Left ventricle myocardium inferior (tissue), 1 donor: ENCODE measurements at places on chromosomes 16 and 17. TPM values are rescaled to one million over a fixed set of nuclear protein-coding genes. Genes with fewer than 3 reads are reported as not detected.

The SHISA9 gene
- 0.30 TPM for total RNA-seq

DNA sequence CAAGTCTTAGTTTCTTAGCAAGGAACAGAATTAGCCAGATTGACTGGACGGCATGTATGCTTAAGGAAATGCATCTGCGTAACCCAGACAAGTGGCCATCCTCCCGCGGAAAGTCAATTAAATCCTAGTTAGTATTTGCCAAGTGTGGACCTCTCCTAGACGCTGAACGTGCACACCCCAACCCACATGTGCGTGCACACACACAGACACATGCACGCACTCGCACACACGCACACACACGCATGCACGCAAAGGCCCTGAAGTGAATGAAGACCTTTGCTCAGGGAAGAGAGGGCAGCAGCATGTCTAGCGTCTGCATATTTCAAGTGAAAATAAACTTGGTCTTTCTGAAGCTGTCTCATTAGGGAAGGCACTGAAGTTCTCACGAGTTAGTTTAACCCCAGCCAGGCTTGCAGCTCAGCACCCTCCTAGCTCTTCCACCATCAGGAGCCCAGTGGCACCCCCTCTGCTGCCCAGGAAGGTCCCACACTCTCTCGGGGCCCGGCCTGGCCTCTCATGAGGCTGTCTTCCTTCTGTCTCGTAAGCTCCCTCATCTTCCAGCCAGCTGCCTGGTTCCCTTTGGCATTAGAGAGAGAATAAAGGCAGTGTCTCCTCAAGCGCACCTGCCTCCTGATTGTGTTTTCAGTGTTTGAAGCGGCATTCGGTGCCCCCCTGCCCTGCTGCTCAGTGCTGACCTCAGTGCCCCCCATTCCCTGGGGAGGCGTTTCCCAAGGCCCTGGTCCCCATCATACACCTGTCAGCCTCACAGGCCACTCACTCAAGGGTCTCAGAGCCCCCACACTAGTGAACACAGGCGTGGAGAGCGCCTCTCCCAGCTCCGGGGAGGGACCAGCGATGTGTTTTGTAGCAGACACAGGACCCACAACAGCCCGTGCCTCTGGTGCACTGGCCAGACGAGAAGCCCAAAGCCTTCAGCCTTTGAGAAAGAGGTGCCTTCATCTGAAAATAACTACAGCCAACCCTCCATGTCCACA, 52.2 kb upstream of the CHMP6 start:
- DNase-seq, result no peak

- no peak for DNase-seq
Observed at GRCh38 chr17:57550016-57550415, 195.1 kb downstream of the CCDC182 start.

DNA sequence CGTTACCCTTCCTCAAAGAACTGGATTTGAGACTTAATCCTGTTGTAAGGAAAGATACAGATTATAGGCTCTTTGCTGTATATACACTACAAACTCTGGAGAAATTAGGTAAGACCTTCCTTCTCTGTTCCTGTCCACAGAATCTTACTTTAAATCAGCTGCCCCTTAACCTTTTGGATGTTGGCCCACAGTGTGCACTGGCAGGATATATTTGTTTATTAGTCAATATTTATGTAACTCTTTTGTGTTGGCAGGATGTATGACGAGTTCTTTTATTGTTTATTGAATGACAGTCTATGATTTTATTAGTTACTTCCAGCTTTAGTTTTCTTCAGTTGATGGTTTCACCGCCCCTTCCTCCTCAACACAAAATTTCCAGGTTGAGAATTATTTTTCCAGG, 19.7 kb downstream of the LRRC36 start:
- DNase-seq, result no peak

DNA sequence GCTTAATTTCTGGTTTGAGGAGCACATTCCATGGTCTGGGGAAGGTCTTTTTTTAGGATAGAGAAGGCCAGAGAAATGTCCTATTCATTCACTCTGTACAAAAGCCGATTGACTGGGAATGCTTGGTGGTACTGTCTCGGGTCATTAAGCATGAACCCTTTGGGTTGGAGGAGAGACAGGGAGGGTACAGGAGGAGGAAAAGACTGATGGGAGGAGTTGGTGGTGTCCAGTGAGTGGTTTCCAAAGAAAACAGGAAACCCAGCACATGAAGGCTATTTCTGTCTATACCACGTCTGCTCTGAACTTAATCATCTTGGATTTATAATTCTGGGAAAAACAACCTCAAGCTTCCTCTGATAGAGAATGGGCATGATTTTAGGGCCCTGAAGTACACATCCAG, 111.9 kb downstream of the XYLT1 start:
- no peak for DNase-seq
